ENCODE measurements at places on chromosomes 7 and 10. TPM values are rescaled to one million over a fixed set of nuclear protein-coding genes. Genes with fewer than 3 reads are reported as not detected.

DNA sequence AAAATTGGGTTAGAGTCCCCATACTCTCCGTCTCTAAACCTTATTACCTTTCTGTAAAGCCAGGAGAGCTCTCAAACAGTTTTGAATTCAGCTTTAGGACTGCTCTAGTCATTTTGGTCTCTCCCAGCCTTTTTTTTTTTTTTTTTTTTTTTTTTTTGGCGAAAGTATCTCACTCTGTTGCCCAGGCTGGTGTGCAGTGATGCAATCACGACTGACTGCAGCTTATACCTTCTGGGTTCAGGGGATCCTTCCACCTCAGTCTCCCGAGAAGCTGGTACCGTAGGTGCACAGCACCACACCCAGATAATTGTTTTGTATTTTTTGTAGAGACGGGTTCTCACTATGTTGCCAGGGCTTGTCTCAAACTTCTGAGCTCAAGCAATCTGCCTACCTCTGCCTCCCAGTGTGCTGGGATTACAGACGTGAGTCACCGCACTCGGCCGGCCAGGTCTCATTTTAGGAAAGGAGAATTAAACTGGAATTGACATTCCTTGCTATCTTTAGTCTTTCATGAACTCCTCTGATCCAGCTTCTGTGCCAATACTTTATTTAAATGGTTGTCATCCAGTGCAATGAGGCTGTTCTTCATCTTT is 31.4 kb upstream of the RSU1 start:
- H3K27me3 ChIP-seq = no peaks in the 10 kb centered on the region
- H3K4me3 ChIP-seq = no peak overlapping the region
- no peak for DNase-seq
- no peak overlapping the region for H3K27ac ChIP-seq
- peaks cover 27% of the 10 kb centered on the region for H3K4me1 ChIP-seq
- H3K36me3 ChIP-seq = no peaks in the 10 kb centered on the region

DNA sequence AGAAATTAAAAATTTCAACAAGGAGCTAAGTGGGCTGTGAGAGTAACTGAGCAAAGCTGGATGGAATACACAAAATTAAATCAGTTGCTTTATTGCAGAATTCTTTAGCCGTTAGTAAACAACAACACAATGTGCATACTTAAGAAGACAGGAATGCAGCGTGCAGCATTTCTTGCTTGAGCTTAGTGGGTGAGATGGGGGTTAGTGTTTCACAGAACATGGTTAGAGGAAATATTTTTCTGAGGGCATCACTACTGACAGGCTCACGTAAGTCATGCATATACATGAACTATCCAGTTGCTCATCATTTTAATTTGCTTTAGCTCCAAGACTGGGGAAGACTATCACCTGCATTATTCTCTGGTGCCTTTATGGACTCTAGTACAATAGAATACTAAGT is 80.8 kb downstream of the CD36 start:
- no peak for DNase-seq
- peaks cover 22% of the 10 kb centered on the region for H3K4me1 ChIP-seq
- no peak overlapping the region for H3K4me3 ChIP-seq
- H3K36me3 ChIP-seq = no peaks in the 10 kb centered on the region

GRCh38 chr7:129671266-129671665 is 59.7 kb downstream of the NRF1 start:
- no peaks in the 10 kb centered on the region for H3K4me1 ChIP-seq
- H3K27ac ChIP-seq = no peak overlapping the region

The METTL27 gene
- 8.7 TPM for total RNA-seq

The TMEM236 gene
- 0.04 TPM for total RNA-seq

The TAS2R4 gene
- total RNA-seq = 3.5 TPM
